ENCODE measurements at places on chromosomes 7 and 10.

- DNase-seq = no peak
Observed at GRCh38 chr10:17648243-17649035, 4.5 kb downstream of the STAM start.

- no peak for DNase-seq
Observed at GRCh38 chr10:46231087-46231486, 55.7 kb upstream of the ANTXRL start.

DNA sequence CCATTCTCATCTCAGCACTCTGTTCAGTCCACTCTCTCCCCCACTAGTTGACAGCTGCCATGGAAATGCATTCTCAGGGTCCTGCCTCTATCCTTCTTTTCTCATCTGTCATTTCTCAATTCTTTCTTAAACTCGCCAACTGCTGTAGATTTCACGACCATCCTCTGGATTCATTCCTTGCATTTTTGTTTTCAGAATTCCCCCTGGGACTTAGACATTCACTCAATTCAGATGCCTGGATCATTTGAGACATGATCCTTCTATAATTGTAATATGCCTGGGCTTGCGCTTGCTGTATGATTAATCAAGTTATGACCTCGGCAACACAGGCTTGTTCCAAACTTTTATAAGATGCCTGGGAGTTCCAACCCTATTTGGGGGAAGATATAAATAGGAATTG is 104.5 kb downstream of the RAB11FIP2 start:
- no peak for DNase-seq

GRCh38 chr10:43040482-43041256 is 36.2 kb upstream of the RET start:
- DNase-seq = no peak

- DNase-seq = no peak
Observed at GRCh38 chr7:103912891-103913605, 76.4 kb downstream of the RELN start.

Measured in bone marrow (tissue), 2 donors.